Aorta (tissue), 5 donors: ENCODE measurements at places on chromosomes 16 and 17. TPM values are rescaled to one million over a fixed set of nuclear protein-coding genes. Genes with fewer than 3 reads are reported as not detected.

Gene ASIC2
- 0.18 TPM for total RNA-seq

Gene AOC2
- 2.6 TPM for total RNA-seq

DNA sequence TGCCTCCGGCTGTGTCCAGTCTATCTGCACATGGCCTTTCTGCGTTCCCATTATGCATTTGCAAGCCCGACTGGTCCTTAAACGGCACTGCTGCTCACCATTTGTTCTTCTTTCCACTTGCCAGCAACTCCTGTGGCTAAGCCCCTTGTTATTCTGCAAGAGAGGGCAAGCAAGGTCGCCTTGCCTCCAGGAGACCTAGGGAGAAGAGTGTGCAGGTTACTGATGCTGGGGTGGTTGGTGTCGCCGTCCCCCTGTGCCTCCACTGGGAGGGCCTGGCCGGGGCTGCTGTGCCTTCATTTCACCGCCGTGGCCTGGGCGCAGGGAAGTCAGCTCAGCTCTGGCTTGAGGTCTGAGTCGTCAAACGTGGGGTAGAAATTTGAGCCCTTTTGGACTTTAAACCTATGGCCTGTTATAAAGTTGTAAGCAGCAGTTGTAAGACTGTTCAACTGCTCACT lies 12.7 kb downstream of the SLC6A4 start:
- DNase-seq, result no peak

Gene NOD2
- total RNA-seq, result 9.3 TPM
